CD4-positive, alpha-beta T cell treated with Interleukin-17A for 1 hour (primary cell): ENCODE measurements at places on chromosomes 2 and 18.

GRCh38 chr18:6604573-6604941 is 125.0 kb upstream of the ARHGAP28 start:
- DNase-seq = no peak

DNA sequence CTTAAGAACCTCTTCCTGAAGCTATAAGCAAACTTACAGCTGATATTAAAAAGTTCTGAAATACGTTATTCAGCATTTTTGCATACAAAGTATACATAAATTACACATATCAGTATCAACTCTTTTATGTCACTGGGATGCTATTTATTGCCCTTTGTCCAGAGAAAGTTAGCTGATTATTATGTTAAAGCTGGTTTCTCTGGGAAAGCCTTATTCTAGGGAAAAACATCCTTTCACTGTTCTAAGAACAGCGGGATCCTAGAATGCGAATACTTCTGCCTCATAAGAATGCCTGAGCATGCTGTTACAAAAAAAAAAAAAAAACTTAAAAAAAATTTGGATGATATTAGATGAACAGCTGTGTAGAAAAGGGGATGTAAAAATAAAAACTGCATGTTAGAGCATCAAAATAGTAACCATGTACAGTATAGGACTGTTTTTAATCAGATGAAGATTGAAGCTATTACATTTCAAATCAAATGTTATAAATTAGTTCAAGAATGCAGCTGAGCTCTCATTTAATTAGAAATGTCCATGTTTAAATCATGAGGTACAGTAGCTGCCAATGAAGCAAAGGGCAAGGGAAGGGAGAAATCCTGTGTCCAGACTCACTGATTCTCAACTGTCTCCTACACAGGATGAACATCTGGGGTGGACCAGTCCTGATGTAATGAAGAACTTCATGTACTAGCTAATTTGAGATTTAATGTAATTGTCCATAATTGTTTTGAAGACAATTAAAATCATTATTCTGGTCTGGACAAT is 8.2 kb downstream of the FTCDNL1 start:
- DNase-seq = no peak

DNA sequence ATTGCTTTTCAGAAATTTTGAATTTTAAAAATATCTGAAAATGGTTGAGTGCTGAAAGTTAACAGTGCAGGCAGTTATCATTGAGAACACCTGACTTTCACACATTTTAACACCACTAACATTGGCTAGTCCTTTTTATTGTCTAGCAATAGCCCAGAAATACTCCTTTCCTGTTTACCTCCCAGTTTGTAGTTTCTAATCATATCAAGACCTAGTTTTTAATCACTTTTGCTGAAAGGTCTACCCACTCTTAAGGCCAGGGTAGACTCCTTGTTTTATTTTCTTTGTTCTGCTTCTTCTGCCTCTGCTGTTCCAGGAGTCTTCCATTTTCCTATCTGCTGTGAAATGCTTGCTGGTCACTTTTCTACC is 72.1 kb downstream of the UBE2E3 start:
- no peak for DNase-seq

DNA sequence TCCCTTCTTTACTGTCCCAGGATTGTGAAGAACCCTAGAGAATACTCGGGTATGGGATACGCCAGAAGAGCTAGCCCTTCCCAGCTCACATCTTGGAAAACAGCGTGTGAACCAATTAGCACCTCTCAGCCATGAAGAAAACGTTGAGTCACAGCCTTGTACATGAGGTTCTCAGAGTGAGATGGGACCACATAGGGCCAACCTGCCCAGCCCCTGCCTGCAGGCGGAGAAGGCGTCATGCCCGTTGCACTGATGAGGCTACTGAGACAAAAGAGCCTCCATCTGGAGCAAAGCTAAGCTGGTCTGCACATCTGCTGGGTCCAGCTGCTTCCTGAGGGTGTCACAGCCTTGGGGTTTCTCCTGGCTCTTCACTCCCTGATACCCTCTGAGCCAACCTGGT is 92.2 kb downstream of the LBH start:
- no peak for DNase-seq

DNA sequence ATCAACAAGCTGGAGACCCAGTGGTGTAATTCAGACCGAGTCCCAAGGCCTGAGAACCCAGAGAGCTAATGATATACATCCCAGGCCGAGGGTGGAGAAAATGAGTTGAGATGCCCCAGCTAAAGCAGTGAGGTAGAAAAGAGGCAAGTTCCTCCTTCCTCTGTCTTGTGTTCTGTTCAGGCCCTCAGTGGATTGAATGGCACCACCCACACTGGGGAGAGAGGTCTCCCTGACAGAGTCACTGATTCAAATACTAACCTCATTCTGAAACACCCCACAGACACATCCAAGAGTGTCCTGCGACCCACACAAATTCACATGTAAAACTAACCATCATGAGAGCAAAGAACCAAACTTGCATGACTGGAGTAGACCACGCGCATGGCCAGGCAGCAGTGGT is 215.3 kb downstream of the ANAPC1 start:
- DNase-seq = no peak

DNA sequence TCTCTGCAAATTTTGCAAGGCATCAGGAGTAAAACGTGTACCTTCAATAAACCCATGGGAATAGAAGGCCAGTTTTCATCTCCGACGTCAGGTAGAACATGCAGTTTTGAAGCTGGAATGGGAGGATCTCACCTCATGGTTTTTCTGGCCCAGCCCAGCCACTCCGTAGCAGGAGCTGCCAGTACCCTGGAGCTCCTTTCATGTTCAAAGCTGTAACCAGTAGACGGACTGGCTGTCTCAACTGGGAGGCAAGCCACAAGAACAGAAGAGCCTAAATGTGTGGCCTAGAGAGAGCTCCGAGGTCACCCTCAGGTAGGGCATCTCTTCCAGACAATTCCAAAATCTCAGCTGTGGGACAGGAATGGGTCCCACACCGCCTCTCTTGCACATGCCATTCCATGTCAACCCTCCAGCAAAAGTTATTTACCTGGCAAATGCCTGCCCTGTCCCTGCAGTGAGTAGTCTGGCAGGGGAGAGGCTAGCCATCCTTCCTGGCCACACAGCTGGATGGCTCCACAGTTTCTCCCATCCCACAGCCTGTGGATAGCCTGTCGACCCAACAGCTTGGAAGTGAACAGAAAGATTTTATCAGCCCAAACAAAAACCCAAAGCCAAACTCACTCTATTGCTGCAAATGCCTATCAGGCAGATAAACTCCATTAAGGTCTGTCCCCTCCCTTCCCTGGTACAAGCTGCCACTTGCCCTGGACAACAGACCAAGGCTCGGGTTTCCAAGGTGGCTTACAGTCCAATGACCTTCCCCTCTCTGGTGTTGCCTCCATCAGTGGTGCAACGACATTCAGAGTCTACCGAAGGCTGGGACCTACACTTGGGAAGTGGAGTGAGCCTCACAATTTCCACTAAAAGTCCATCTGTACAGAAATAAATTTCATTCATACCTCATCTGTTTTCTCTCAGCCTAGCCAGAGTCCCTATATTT is 27.8 kb downstream of the CRACDL start:
- DNase-seq = no peak

GRCh38 chr2:26640781-26641564 is at the start of gene CIB4:
Gene CIB4, minus strand, starts transcription at chr2:26641366. Its CDS starts 52 bp downstream, at chr2:26641314.
- no peak for DNase-seq

- DNase-seq = no peak
Observed at GRCh38 chr2:212385241-212385640, 153.4 kb downstream of the ERBB4 start.

GRCh38 chr18:3054780-3055179 is 41.8 kb upstream of the LPIN2 start:
- DNase-seq = no peak

GRCh38 chr18:56726906-56727305 is 75.7 kb downstream of the WDR7 start:
- DNase-seq = no peak

DNA sequence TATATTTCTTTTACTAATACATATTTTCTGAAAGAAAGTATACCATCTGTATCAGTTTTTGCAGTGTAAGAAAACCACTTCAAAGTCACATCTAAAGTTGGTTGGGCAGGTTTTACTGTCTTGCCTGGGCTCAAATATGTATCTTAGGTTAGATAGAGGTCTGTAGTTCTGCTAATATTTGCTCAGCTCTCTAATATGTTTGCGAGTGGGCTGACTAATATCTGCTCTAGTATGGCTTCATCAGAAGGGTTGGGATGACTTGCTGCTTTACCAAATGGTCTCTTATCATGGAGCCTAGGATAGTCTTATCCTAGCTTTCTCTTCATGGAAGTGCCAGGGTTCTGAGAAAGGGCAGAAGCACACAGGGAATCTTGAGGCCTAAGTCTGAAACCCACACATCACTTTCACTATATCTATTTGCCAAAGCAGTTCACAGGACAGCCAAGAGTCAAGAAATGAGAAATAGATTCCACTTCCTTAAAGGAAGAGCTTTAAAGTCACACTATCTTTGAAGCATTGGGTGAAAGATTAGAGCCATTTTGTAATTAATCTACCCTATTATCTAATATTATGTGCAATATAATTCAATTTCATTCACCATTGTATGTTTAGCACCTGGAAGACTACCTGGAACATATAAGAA is 610.0 kb downstream of the KCNJ3 start:
- no peak for DNase-seq

GRCh38 chr2:235719146-235719942 is 225.5 kb downstream of the AGAP1 start:
- DNase-seq = no peak

DNA sequence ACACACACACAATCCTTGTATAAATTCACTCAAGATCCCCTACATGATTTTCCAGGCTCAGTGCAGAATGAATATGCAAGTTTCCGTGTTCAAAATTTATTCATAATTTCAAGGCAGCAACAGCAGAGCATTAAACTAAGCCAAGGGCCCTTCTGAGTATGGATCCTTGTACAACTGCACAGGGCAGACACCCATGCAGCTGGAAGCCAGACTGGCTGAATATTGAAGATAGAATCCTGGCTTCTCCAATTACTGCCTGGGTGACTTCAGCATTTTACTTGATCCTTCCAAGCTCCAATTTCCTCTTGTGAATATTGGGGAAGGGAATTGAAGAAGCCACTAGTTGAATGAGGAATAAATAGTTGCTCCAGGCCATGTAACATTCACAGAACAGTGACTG is 267.9 kb upstream of the REG3G start:
- DNase-seq = no peak

- no peak for DNase-seq
Observed at GRCh38 chr2:121064186-121064585, 220.8 kb downstream of the TFCP2L1 start.

GRCh38 chr2:46227674-46228289 is 69.4 kb upstream of the EPAS1 start:
- no peak for DNase-seq

DNA sequence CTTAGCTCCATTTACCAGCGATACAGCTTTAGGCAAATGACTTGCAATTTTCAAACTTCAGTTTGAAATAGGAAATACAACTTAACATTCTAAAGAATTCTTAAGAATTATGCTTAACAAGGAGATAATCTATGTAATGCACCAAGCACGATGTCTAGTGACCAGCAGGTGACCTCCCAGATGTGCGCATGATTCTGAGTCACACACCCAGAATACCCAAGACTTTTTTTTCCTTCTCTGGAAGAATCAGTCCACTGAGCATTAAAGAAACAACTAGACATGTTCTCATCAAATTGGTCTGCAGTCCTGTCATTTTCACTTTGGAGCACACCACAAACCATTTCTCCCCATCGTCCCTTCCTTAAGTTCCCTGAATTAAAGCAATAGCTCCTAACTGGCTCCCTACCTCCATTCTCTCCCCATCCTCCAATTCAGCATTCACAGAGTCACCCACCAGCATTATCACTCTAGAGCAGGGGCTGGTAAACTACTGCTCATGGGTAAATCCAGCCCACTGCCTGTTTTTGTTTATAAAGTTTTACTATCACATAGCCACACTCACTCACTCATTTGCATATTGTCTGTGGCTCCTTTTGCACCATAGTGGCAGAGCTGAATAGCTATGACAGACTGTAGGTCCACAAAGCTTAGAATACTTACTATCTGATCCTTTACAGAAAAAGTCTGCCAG is 13.2 kb downstream of the EVA1A start:
- no peak for DNase-seq

DNA sequence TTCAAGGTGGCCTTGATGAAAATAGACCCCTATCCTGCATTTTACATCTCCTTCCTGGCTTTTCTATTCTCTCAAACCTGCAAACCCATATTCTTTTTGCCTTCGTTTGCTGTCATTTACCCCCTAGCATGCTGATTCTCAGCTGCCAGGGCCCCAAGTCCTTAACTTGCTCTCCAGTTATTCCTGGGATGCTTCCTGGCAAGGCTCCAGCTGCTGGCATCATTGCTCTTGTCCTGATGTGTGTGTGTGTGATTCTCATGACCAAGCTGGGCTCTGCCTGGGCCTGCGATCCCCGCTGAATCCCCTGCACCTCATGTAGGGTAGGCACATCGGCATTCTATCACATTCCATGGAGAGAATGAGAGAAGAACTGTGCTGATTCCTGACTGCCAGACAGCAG is 11.9 kb downstream of the NPAS2 start:
- no peak for DNase-seq

DNA sequence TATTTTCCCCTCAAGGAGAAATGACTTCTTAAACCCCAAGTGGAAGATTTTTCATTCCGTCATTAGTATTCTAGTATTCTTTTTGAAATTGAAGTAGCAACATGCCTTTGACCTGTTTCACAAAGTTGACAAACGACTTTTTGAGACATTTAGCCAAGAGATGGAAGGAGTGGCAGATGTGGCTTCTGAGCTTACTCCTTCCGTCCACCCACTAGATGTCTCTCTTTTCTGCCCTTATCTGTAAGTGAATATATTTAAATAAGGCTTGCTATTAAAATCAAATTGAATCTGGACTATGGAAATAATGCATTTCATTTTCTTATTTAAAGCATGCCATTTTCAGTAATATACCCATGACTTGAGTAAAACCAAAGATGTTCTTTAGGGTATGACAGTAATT is 74.1 kb downstream of the ACTR3 start:
- DNase-seq = no peak

- no peak for DNase-seq
Observed at GRCh38 chr2:437180-437579, 149.3 kb upstream of the ALKAL2 start.

GRCh38 chr2:73986085-73986681 is 1.5 kb downstream of the TET3 start:
- peak; percentile 48 for DNase-seq

DNA sequence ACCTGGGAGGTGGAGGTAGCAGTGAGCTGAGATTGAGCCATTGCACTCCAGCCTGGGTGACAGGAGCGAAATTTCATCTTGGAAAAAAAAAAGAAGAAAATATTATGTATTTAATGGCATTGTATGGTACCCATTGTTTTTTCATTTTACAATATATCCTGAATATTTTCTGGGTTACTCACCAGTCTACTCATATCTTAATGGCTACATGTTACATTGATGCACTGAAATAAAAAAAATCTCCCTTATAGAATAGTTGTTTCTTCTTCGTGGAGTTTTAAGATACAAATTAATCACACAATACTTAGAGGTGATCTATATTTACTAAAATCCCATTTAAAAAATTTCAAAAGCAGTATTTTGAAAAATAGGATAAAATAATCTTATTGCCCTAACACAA is 66.3 kb upstream of the XPO1 start:
- DNase-seq = no peak

GRCh38 chr18:10659594-10659993 is 133.8 kb downstream of the NAPG start:
- no peak for DNase-seq

GRCh38 chr2:176092270-176093144 is at the start of gene HOXD13:
Gene HOXD13, plus strand, starts transcription at chr2:176092721. Its CDS starts 170 bp downstream, at chr2:176092891.
- no peak for DNase-seq

GRCh38 chr2:234425639-234426603 is 71.0 kb downstream of the ARL4C start:
- DNase-seq = peak; percentile 89

GRCh38 chr18:10430677-10431076 is 23.8 kb upstream of the APCDD1 start:
- no peak for DNase-seq

- DNase-seq = no peak
Observed at GRCh38 chr2:191066919-191067233, 52.9 kb upstream of the STAT1 start.
